Daoy (cell line): ENCODE measurements at places on chromosomes 5 and 9.

- peak; percentile 81 for DNase-seq
Measured at GRCh38 chr9:73151653-73152542, at the start of gene ANXA1. Gene ANXA1, plus strand, starts transcription at chr9:73151865. Its CDS starts 6,671 bp downstream, at chr9:73158536.

DNA sequence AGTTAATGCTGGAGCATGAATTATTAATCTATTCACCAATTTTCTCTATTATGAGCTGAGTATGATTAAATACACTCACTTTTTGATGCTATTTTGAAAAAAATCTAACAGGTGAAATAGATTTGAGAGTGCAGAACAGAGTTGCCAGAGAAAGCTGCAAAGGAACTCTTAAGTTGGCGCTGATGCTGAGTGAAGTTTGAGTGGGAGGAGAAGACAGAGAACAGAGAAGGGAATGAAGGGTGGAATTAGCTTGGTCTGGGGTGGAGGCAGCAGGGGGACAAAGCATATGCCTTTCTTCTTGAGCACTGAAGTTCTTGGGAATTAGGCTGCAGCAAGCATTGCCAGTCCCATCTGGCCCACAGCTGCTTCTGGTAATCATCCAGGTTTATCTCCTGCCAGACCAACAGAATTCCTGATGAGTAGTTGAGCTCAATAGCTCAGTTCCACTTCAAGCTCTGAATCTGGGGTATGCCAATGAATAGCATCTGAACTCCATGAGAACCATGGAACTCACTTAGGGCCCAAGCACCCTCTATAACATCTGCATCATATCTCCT lies 290.1 kb downstream of the HINT1 start:
- DNase-seq, result no peak

GRCh38 chr9:105672711-105673234 lies 10.5 kb downstream of the TAL2 start:
- no peak for DNase-seq

DNA sequence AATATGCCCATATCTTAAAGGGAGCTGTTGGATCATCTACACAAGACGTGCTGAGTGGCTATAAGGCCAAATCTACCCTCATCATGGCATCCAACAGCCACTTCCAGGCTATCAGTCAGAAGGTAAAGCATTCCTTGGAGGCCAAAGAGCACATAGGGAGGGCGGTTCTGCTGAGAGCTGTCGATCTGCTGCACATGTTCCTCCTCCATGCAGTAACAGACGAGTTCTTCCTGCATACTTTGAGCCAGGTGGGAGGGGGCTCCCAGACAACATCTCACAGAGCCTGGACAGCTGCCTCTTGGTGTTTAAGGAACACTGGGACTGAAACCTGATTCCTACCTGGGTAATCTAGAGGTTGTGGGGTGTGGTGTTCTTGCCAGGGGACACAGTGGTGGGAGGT lies 93.3 kb upstream of the RAI14 start:
- DNase-seq, result no peak

GRCh38 chr5:36653044-36653705 lies 46.8 kb downstream of the SLC1A3 start:
- DNase-seq, result no peak

- DNase-seq, result no peak
Measured at GRCh38 chr5:11704916-11705315, 199.3 kb downstream of the CTNND2 start.

GRCh38 chr5:1536322-1536845 lies 12.6 kb upstream of the LPCAT1 start:
- DNase-seq, result peak; percentile 54
